ENCODE measurements at places on chromosomes 13 and 19.

GRCh38 chr13:44317752-44318151, 55.9 kb upstream of the SERP2 start:
- DNase-seq, result peak; percentile 67

GRCh38 chr19:10643968-10644259, 10.2 kb upstream of the ILF3 start:
- peak; percentile 37 for DNase-seq

GRCh38 chr13:47672245-47673008, 328.6 kb downstream of the SUCLA2 start:
- peak; percentile 60 for DNase-seq

DNA sequence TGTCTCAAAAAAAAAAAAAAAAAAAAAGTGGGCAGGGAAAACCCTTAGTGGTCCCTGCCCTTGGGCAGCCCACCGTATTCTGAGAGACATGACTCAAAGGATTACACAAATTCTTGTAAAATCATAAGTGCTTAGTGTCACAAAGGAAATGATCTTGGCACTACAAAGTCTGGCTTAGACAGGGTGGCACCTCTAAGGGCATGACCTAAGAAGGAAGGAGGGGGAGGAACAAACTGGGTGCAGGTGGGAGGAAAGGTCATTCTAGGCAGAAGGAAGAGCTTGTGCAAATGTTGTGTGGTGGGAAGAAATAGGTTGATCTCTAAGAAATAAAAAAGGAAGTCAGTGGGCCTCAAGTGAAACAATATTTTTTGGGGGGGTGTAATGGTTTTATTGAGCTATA, 10.4 kb downstream of the PNPLA6 start:
- DNase-seq, result no peak

- no peak for DNase-seq
Observed at GRCh38 chr13:78604782-78605611, 1.6 kb upstream of the POU4F1 start.
